Left renal pelvis (tissue), 4 donors: ENCODE measurements at places on chromosomes 2 and 18. TPM values are rescaled to one million over a fixed set of nuclear protein-coding genes. Genes with fewer than 3 reads are reported as not detected.

DNA sequence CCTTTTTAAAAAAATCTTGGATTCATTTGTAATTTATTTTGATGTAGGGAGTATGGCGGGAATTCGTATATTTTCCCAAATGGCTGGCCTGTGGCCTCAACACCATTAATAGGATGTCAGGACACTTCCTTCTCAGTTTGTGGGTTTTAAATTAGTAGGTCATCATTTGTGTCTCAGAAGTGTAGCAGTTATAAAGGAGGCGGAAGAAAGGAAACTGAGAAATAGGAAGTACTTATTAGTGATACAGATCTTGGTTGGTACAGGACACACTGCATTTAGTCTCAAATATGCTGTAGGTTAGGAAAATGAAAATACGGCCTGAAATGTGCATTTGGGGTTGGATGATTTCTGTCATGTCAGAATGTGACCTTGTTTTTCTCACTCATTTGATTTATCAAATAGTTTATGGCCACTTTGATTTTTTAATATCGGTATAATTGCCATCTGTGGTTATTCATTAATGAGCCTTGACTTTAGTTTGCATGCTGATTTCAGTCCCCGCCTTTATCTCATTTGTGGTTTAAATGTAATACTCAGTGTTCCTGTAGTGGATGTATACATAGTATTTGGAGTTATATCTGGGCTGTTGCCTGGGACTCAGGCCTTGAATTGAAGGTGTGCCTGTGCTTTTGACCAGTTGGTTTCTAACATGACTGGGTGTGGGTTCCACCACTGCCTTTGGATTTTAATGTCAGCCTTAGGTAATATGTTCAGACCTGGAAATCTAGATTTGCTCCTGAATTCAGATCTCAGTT is 31.4 kb downstream of the ZCCHC2 start:
- no peak for DNase-seq

GRCh38 chr2:174858745-174859144 is 94.5 kb upstream of the CHRNA1 start:
- no peak for DNase-seq

DNA sequence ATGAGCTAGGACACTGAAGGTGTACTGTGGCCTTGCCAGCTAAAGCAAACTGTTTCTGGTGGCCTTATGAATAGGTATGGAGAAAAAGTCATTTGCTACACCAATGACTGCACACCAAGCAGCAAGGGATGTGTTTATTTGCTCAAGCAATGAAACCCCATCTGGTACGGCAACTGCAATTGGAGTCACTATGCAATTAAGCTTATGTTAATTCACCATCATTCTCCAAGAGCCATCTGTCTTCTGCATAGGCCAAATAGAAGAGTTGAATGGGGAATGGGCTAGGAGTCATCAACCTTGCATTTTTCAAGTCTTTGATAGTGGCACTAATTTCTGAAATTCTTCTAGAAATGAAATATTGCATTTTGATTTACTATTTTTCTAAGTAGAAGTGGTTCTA is 372.0 kb downstream of the KCNJ3 start:
- no peak for DNase-seq

The GALR1 gene
- 0.19 TPM for polyA plus RNA-seq

DNA sequence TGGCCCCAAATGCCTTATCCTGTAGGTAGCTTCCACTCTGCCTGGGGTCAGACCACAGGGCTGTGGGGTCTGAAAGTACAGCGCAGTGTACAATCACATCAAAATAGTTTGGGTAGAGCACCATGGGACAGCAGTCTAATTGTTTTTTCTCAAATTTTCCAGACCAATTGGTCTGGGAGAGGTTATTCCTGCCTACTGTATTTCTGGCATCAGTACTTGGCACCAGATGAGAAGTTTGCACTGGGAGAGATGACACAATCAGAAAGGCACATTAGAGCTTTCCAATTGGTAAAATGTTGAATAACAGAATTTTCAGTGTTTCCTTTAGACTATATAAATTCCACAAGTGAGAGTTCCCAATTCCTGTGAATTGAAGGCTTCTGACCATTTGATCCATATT is 30.9 kb upstream of the LRRTM1 start:
- no peak for DNase-seq

DNA sequence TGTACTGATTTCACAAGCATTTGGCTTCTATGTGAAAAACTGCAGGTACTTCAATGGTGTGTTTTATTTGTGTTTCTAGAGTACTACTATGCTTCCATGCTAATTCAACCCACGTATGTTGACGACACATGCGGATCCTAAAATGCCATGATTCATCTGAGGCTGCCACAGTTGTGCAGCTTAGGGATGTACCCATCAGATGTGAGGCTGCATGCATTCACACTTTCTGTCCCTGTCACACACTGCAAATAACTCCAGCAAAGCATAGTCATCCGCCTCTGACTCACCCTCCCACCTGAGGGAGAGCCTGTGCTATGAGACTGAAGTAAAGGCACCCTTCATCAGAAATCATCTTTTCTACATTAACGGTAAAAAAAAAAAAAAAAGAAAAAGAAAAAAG is 22.1 kb upstream of the SERTAD2 start:
- DNase-seq: no peak

DNA sequence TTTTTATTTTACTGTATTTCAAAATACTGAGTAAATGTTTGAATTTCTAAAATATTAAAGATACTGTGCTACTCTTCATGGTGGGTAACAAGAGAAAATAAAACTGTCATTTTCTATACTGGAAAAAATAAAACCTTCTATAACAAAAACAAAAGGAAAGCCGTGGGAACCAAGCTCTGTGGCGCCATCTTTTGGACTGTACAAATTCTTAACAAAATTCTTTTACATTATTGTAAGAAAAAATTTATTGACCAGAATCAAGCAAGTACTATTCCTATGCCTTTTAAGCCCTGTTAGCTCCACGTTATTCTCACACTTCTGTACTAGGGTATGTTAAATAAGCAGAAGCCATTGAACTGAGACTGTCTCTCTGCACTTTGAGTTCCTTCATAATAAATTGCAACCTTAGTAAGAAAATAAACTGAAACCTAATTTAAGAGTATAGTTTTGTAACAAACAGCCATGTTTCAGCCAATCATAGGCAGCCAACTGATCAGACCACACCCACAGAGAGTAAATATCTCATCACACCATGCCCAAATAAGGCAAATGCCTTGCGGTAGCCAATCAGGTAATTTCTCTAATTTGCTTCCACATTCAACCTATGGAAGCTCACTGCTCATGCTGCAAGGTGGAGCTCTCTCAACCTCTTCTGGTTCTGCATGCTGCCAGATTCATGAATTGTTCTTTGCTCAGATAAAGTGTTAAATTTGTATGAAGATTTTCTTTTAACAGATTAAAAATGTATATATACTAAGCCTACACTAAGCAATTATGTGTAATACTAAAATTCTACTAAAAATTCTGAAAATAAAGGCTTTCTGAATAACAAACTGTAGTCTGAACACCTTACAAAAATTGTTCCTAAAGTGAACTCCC is 42.2 kb downstream of the HIBCH start:
- no peak for DNase-seq
